ENCODE measurements at places on chromosomes 7 and 10. TPM values are rescaled to one million over a fixed set of nuclear protein-coding genes. Genes with fewer than 3 reads are reported as not detected.

The NKX2-3 gene
- total RNA-seq: 49.9 TPM

DNA sequence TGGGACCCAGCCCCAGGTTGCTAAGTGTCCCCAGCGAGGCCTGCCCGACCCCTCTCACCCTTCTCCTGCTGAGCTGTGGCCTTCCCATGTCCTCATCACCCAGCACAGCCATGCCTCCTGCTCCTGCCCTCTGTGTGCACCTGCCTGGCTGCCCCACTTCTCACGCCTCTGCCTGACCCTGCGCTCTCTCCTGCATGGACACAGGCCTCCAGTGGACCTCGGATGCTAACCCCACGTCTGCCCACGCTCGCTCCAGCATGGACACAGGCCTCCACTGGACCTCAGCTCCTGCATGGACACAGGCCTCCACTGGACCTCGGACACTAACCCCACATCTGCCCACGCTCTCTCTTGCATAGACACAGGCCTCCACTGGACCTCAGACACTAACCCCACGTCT is 111.6 kb downstream of the ADARB2 start:
- H3K36me3 ChIP-seq: no peaks in the 10 kb centered on the region
- H3K4me1 ChIP-seq: no peaks in the 10 kb centered on the region
- H3K4me3 ChIP-seq: no peak overlapping the region
- H3K27ac ChIP-seq: no peak overlapping the region
- peak; percentile 56 for DNase-seq

DNA sequence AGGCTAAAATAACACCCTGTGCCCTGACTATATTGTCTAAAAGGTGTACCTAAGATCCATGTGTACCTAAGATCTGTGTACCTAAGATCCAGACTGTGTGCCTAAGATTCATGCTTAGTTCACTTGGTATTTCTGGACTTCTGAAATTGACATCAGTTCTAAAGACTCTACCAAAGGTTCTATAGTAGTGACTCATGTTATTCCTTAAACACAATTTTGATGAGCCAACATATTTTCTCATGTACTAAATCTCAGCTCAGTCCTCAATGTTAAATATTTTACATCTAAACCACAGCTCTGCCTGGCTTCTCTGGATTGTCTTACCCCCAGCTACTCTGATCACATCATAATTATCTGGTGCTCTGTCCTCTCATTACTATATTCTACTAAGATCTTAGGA is 802.3 kb upstream of the SORCS1 start:
- H3K27ac ChIP-seq: no peak overlapping the region
- no peak for DNase-seq
- H3K27me3 ChIP-seq: no peaks in the 10 kb centered on the region
- H3K36me3 ChIP-seq: no peaks in the 10 kb centered on the region
- H3K4me1 ChIP-seq: no peaks in the 10 kb centered on the region

DNA sequence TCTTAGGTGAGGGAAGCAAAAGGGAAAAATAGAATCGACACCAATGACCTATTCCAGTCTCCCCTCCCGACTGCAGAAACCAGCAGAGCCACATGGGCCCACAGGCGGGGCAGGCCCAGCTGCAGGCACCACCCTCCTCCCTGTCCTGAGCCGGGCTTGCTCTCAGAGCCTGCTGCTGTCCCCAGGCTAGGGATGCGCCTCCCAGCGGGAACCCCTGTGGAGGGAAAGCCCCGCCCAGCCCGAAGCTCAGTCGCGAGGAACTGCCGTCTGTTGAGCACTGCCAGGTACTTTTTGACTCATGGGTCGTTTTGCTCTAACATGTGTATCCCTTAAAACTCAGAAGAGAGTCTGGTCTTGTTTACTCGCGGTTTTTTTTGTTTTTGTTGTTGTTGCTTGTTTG is 124.5 kb upstream of the RET start:
- peaks cover 32% of the 10 kb centered on the region for H3K27me3 ChIP-seq
- peak; percentile 68 for DNase-seq
- no peaks in the 10 kb centered on the region for H3K36me3 ChIP-seq
- no peak overlapping the region for H3K4me3 ChIP-seq

DNA sequence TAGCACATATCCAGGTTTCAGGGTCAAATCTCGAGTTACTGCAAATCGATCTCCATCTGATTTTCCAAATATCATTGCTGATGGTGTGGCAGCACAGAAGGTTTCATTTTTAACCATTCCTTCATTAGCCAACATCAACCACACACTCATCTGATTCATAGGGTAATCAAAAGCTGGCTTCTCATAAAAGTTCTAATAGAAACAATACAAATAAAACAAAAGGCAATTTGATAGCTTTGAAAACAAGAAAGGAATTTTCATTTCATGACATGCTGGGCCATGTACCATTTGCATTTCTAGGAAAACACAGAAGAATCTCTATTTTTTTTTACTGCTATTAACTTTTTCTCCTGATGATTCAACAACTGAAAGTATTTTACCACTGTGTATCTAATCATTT is 147.7 kb upstream of the SLC26A5 start:
- no peaks in the 10 kb centered on the region for H3K4me1 ChIP-seq
- H3K4me3 ChIP-seq: no peak overlapping the region
- H3K36me3 ChIP-seq: no peaks in the 10 kb centered on the region
- no peak for DNase-seq

- H3K36me3 ChIP-seq: no peaks in the 10 kb centered on the region
- no peaks in the 10 kb centered on the region for H3K4me1 ChIP-seq
- DNase-seq: no peak
- H3K27me3 ChIP-seq: no peaks in the 10 kb centered on the region
These were observed 47.7 kb downstream of the HHEX start for GRCh38 chr10:92737484-92737883.

The NUDT5 gene
- total RNA-seq: 20.8 TPM
